ENCODE measurements at places on chromosomes 3 and 15.

DNA sequence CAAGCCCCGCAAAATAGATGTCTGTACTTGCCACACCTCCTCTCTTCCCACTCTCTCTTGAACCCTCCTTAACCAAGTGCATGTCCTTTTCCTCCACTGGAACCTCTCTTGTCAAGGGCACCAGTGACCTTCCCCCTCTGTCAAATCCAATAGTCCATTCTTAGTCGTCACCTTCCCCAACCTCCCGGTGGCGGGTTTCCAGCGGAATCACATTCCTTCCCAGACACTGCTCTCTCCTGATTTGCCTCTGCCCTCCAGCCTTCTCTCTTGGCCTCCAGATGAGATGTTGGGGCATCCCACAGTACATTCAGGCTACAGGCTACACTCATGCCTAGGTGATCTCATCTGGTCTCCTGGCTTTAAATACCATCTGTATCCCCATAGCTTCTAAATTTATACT lies 31.1 kb downstream of the SCN5A start:
- no peak for ATAC-seq

GRCh38 chr3:13065727-13066126 lies 7.5 kb downstream of the IQSEC1 start:
- ATAC-seq = no peak

- ATAC-seq = peak; percentile 80
These were observed 46.4 kb downstream of the GJD2 start for GRCh38 chr15:34708422-34708821.

- no peak for ATAC-seq
These were observed 87.3 kb upstream of the SNTN start for GRCh38 chr3:63565220-63565619.

Measured in motor neuron (in vitro differentiated cells).